ENCODE measurements at places on chromosomes 7 and 10.
A peak's percentile ranks its signal among the peaks of the same experiment; 100 is the strongest.

DNA sequence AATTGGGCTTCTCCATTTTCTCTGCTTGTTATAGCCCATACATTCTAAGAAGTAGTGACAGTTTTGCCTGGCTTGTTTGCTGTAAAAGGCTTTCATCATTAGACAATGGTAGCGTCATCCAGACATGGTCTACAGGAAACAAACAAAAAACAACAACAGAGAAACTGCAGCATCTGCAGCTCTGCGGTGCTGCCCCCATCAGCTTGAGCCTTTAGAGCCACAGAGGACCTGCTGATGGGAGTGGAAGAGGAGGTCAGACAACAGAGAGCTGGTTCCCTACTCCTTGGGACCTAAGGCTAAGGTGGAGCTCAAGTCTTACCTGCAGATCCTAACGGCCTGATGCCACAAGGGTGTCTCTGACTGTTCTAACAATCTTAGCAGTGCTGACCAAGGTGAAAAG, 3.1 kb downstream of the INA start:
- DNase-seq, result no peak

GRCh38 chr7:107128217-107128616, 40.6 kb upstream of the HBP1 start:
- DNase-seq, result no peak

GRCh38 chr10:43399320-43400310, 9.4 kb downstream of the HNRNPF start:
- DNase-seq, result peak; percentile 66

- DNase-seq, result peak; percentile 41
These were observed 352.2 kb downstream of the PRPF18 start for GRCh38 chr10:13938950-13939349.

DNA sequence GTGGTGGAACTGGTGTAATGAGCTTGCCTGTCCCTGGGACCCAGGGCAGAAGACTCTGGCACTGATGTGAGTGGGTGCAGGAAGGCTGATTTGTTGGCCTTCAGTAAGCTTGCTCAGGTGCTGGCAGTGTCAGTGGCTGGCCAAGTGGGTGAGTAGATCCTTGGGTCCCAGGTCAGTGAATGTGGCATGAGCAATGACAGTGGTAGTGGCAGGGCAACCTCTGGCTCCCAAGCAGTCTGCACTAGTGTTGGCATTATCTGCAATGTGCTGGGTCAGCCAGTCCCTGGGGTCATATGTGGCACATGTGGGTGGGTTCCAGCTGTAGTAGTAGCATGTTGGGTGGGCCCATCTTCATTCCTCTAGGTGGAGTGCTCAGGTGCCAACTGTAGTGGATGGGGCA, 640.9 kb upstream of the GRM3 start:
- DNase-seq, result no peak

DNA sequence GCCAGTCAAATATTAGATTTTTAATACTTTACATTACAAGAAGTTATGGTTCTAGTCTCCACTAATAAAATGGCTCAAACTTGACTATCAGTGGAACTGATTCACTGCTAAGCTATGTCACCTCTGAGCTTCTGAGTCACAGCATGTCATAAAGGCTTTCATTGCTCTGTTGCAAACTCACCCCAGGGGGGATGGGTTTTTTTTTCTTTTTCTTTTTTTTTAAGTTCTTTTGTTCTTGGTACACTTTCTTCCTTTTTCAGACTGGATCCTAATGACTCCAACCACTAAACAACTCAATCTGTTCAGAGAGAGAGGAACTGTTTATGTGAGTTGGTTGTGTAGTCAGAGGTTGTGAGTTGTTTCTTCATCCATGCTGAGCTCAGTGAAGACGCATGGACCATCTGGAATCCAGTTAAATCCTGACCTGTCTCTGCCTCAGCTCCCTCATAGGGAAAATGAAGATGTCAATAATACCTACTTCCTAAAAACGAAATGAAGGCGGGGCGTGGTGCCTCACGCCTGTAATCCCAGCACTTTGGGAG, 11.0 kb downstream of the MYOF start:
- DNase-seq, result peak; percentile 99

DNA sequence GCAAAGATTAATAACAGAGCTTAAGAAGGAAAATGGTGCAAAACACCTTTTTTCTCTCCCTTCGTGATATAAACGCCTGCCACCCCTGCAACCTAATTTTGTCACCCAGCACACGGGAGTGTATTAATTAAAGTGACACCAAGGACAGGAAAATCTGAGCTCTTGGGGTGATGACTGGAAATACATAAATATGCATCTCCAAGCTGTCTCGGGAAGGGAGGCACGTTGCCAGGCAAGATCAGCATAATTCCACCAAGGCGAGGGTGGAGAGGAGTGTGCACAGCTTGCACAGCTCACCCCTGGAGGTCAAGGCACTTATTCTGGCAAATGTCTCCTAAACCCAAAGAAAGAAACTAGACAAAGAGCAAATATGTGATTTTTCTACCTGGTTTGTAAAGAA, 700.9 kb downstream of the GRID1 start:
- no peak for DNase-seq

GRCh38 chr10:29951441-29951931, 107.9 kb downstream of the JCAD start:
- DNase-seq, result peak; percentile 95

GRCh38 chr7:102063690-102064180, 222.9 kb upstream of the SH2B2 start:
- peak; percentile 33 for DNase-seq

DNA sequence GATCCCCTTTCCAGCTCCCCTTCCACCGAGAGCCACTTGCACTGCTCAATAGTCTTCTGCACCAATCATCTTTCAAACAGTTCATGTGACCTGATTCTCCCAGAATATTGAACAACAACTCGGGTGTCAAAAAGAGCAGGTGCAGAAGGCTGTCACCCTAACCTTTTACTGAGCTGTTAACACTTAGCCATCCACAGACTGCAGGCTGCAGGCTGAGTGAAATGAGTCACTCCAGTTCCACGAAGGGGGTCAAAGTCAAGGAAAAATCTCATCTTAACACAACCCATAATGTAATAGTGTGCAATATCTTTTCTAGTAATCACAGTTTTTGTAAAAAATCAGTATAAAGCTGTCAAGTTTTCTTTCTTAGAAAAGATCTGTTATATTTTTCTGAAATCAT, 63.1 kb downstream of the MTPAP start:
- no peak for DNase-seq

DNA sequence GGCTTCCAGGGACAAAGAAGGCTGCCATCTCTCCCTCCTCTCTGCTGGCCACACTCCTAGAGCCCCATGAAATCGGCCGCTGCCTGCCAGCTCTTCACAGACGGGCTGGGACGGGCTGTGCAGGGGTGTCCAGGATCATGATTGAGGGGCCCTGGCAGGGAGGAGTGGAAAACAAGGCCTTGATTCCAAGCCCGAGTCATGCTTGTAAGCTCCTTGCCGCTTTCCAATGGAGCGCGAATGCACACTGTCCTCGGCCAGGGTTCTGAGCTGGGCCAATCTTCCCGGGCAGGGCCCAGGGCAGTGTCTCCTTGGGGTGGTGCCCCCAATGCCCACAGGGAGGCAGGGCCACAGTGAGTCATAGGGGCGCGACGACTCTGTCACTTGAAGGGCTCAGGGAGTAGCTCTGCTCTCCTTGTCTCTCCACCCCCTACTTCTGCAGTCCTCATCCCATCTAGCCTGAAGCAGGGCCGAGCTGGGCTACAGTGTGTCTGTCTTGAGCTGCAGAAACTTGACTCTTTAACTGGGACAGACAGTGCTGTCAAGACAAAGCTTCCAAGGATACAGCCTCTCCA, 186.2 kb upstream of the SVIL start:
- no peak for DNase-seq

GRCh38 chr10:35564341-35564968, 40.7 kb upstream of the GJD4 start:
- peak; percentile 58 for DNase-seq

DNA sequence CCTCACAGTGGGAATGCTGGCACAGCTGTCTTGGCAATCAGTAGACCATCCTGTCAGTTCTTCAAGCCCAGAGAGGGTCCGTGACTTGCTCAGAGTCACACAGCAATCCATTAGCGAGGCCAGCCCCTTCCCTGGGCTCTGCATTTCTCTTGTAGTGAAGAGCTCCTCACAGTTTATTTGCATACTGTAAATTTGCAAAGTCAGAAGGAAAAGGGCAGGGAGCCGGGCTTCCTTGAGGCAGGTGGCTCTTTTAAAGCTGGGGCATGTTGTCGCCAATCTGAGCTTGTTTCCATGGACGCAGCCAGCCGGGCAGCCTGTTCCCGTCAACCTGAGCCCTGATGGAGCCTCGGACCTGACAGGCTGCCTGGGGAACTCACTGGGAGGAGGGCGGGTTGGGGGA, 123.4 kb downstream of the CUX1 start:
- no peak for DNase-seq

DNA sequence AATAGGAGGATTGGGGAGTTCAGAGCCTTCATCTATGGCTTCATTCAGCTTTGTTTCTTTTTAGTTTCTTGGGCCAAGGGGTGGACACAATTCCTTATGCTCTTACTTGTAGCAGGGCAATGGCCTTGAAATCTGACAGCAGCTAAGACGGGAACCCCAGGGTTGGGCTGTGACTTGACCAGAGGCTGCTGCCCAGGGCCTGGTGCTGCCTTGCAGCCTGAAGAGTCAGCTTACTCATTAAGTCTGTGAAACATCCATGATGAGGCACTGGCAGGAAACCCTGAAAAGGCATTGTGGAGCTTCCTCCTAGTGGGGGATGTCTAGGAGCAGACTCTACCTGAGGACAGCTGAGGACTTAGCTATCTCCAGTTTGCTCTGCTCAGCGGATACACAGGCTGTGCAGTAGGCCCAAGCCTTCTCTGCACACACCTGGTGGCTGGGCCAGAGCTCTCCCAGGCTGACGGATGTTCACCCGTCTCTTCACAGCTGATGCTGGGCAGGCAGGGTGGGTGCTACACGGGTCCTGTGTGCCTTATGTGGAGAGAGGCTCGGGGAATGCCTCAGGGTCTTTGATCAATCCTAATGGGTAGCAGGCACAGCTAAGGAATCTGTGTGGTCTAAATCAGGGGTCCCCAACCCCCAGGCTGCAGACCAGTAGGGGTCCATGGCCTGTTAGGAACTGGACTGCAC, 17.8 kb downstream of the CXCL12 start:
- no peak for DNase-seq

DNA sequence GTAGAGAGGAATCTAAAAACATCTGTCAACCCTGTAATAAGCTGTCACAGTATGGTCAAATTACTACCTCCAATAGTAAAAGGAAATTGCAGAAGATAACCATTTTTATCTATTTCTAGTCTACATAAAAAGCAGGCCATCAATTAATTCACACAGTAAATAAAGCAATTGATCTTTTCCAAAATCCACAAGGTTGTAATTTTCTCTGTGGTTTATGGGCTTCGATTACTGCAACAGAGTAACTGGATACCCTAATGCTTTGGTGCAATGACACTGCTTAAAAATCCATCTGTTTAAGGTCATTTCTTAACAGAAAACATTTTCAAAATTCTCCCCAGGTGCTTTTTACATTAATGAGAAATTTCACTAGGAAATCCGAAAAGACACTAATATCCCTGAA, 23.9 kb downstream of the ESYT2 start:
- DNase-seq, result no peak

GRCh38 chr7:41448104-41448503, 254.8 kb downstream of the INHBA start:
- DNase-seq, result peak; percentile 68

DNA sequence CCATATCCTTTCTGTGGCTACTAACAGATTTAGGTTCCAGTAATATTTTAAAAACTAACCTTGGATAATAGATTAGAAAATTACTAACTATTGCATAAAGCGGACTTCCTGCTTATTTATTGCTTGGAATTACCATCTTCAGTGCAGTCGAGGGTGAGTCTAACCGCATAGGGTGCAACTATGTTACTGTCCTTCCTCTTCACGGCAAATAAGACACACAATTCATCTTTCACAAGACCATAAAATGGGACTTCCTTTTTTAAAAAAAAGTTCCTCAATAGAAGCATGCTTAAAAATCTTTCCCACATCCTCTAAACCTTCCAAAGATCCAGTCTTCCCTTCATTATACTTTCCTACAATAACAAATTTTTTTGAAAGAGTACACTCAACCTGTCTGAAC, 2.1 kb downstream of the SLC25A40 start:
- no peak for DNase-seq

GRCh38 chr10:11425296-11425610, 186.2 kb downstream of the USP6NL start:
- DNase-seq, result no peak

- DNase-seq, result peak; percentile 45
These were observed 105.0 kb upstream of the DIP2C start for GRCh38 chr10:794382-794956.

DNA sequence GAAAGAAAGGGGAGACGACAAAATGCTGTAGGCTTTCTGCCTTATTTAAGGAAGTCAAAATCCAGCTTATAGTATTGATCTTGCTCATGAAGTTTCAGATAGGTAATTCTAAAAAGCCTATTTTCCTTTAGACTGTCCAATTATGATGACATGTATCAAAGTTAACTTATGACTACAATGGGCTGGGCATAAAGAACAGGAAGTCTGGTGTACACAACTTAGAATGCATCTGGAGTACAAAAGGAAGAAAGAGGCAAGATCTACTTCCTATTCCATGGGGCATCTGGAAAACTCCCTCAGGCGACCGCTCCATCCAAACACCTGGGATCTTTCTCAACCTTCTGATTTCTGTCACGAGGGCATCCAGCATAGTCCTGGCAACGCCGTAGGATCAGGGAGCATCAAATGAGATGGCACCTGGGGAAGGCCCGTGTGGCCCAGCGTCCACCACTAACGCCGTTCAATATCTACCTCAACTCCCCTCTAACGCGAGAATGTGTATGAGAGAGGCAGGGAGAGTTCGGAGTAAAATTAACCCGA, 512 bp downstream of the FAM24B start:
- peak; percentile 50 for DNase-seq

DNA sequence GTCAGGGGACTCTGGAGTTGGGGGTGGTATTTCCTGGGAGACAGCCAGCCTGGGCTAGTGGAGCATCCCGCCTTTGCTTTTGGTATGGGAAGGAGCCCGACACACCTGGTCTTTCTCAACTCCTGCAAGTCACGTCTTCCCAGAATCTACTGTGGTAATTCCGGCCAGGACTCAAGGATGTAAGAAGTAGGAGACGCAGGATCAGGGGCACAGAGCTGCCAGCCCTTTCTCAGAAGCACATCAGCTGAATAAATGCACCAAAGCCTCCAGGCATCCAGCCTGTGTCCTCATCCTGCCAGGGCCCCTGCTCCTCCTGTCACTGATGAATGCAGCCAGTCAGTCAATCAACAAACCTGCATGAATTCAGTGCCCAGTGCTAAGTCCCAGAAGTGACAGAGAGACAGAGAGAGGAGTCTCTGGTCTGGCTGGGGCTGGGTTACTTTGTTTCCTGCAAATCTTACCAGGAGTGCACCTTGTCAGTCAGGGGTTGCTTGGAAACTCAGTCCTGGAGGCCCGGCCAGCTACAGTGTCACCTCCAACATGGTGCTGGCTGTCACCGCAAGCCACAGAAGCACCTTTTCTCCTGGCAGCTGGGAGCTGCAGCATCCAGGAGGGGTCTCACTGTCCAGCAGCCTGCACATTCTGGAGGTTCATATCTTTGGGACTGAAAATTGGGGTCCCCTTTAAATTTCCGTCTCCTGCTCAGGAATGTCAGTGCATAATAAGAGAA, 101.8 kb downstream of the PTPRE start:
- no peak for DNase-seq

Measured in fibroblast of mammary gland (primary cell).